ENCODE measurements at places on chromosomes 1 and 21.
A peak's percentile ranks its signal among the peaks of the same experiment; 100 is the strongest.

GRCh38 chr1:67005068-67005467 is 48.9 kb downstream of the SLC35D1 start:
- DNase-seq, result no peak

DNA sequence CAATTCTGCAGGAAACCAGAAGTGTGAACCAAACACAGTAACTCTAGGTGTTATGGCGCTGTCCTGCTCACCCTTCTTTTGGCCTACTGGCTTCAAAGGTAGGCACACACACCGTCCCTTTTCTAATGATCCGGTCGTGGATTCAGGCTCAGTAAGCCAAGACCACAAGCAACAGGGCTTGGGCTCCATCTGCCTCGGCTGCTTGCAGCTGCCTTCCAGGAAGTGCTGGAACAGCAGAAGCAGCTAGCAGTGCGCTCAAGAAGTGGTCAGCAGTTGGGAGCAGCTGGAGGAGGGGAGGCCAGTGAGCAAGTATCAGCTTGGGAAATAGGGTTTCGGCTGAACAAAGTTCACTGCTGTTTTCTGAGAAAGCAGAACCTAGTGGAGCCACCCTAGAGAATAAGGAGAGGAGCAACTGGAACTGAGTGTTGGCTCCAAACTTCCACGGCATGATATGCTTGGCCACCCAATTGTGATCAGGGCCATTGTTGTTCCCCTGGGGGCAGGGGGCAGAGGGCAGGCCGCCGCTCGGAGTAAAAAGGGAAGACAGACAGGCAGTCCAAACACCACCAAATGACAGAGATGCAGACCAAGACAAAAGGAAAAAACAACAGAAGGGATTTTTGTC is 173.4 kb downstream of the TOMM20 start:
- DNase-seq, result no peak

- DNase-seq, result peak; percentile 37
Measured at GRCh38 chr1:64532646-64533045, 62.7 kb downstream of the CACHD1 start.

- peak; percentile 45 for DNase-seq
Measured at GRCh38 chr1:78586572-78586971, 33.7 kb upstream of the IFI44L start.

- DNase-seq, result no peak
Measured at GRCh38 chr21:19712441-19712840, 1285.8 kb upstream of the NCAM2 start.

DNA sequence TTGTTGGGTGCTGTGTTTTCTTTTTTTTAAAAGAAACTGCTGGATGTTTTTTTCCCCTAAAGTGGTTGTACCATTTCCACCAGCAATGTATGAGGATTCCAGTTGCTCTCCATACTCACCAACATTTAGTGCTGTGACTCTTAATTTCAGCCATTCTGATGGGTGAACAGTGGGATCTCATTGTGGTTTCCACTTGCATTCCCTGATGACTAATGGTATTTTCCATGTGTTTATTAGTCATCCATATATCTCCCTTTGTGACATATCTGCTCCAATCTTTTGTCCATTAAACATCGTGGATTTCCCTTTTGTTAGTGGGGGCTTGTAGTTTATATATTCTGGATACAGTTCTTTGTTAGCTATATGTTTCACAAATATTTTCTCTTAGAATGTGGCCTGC is 206.0 kb downstream of the CAMTA1 start:
- DNase-seq, result peak; percentile 88

GRCh38 chr1:169288011-169288414 is 79.6 kb downstream of the NME7 start:
- peak; percentile 76 for DNase-seq

DNA sequence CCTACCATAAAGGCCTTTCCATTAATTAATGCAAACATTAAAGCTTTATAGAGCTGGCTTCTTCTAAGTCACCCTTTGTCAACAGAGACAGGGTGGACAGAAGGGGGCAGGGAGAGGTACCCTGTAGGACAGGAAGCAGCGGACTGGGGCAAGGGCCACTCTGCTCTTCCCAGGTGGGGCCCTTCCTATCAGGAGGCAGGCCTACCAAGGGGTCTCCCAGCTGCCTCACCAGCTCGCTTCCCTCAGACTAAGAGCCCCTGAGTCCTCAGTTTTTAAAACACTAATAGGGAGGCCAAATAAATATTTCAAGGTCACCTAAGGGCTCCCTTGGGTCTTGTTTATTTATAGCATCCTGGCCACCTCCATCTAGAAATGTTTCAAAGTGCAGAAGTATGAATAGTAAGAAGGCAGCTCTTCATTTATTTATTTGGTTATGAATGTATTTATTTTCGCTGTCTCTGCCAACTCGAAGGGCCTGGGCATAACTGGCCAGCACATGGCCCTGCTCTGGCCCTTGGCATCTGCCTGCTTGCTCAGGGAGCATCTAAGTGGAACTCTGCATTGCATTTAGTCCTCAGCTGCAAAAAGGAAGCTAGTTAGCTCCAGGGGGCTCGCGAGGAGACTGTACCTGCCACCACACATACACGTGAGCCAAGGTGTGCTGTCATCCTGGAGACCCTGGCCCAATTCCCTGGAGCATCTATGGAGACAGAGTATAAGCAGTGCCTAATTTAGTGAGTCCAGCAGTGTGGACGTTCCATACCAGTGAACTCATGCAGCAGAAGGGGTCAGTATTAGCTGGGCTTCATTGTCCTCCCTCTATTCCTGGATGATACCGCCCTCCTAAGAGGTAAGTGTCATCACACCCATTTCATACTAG is 395.1 kb upstream of the VAMP3 start:
- DNase-seq, result no peak

DNA sequence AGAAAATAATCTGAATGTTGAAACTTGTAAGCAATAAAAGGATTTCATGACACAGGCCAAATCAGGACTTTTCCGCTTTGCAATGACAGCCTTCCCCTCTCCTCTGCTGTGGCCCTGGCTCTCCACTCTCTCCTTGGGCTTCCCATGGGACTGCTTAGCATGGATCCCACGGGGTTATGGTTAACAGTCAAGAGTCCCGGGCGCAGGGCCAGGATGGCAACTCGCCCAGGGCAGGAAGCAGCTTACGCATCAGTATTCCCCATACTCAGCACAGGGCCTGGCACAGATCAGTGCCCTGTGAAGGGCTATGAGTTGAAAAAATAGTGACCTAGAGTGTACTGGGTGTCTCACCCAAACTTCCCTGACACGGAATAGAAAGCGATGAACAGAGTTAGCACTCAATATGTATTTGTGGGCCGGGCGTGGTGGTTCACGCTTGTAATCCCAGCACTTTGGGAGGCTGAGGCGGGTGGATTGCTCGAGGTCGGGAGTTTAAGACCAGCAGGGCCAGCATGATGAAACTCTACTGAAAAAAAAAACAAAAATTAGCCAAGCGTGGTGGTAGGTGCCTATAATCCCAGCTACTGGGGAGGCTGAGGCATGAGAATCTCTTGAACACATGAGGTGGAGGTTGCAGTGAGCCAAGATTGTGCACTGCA is 29.1 kb upstream of the GRHL3 start:
- peak; percentile 77 for DNase-seq

GRCh38 chr21:32114419-32115035 is 164.3 kb downstream of the MIS18A start:
- no peak for DNase-seq

- no peak for DNase-seq
Measured at GRCh38 chr1:248822148-248823032, 3.3 kb downstream of the SH3BP5L start.

DNA sequence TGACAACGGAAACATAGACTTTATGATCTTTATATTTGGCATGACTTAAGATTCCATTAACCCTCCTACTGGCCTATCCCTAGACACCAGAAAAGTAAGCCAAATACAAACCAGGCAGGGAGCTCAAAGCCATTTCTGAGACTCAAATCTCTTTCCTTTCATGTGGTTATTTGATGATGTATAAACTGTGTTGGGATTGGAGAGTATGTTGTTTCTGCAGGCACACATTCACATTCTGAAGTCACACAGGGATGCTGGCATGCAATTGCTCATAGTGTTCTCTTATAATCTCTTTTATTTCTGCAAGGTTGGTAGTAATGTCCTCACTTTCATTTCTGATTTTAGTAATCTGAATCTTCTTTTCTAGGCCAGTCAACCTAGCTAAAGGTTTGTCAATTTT is 5.8 kb downstream of the ZMYND12 start:
- no peak for DNase-seq

- DNase-seq, result no peak
Measured at GRCh38 chr1:150262388-150263320, 5.1 kb downstream of the CA14 start.

DNA sequence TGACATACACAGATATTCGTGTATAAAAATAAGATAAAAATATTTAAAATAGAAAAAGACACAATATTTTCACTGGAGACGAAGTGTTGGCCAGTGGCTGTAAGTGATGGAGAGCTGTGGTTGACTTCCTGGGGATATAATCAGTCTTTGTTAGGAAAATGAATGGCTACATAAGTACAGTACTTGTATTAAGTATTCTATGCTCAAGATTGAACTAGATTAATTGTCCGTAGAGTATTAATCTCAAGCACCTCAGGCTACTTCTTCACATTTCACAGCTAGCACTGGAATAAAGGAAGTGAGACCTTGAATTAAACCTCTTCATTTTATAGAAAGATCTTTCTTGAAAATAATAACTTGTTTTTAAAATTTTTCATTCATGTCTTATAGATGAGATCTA is 39.0 kb upstream of the RGS5 start:
- DNase-seq, result no peak

Data from ELR (cell line).